ENCODE measurements at places on chromosomes 3 and 15. TPM values are rescaled to one million over a fixed set of nuclear protein-coding genes. Genes with fewer than 3 reads are reported as not detected.

The ANKRD63 gene
- total RNA-seq: not detected

The REC114 gene
- not detected for total RNA-seq

The TMC3 gene
- not detected for total RNA-seq

The ERC2 gene
- total RNA-seq: 0.19 TPM

The NANOGP8 gene
- 0.95 TPM for total RNA-seq

The SLC22A14 gene
- total RNA-seq: 0.19 TPM

The RTP3 gene
- not detected for total RNA-seq

The GOLGA6B gene
- not detected for total RNA-seq
